ENCODE measurements at places on chromosomes 1 and 21. TPM values are rescaled to one million over a fixed set of nuclear protein-coding genes. Genes with fewer than 3 reads are reported as not detected.

VWA5B1 gene
- not detected for total RNA-seq

NENF gene
- total RNA-seq: 12.1 TPM

LGR6 gene
- total RNA-seq: not detected

HORMAD1 gene
- 0.10 TPM for total RNA-seq

FALEC gene
- not detected for total RNA-seq

PDC gene
- total RNA-seq: not detected

ADAMTS5 gene
- total RNA-seq: under 0.01 TPM

LDLRAD2 gene
- total RNA-seq: not detected

OR2M3 gene
- not detected for total RNA-seq

KRTAP19-3 gene
- total RNA-seq: not detected

OR10J1 gene
- total RNA-seq: not detected

NSUN4 gene
- 19.6 TPM for total RNA-seq

OR14K1 gene
- total RNA-seq: not detected

CCDC17 gene
- 2.0 TPM for total RNA-seq

ACTN2 gene
- total RNA-seq: 0.38 TPM

CGN gene
- total RNA-seq: under 0.01 TPM
